NCI-H1092 (cell line): ENCODE measurements at places on chromosomes 16 and 17.

DNA sequence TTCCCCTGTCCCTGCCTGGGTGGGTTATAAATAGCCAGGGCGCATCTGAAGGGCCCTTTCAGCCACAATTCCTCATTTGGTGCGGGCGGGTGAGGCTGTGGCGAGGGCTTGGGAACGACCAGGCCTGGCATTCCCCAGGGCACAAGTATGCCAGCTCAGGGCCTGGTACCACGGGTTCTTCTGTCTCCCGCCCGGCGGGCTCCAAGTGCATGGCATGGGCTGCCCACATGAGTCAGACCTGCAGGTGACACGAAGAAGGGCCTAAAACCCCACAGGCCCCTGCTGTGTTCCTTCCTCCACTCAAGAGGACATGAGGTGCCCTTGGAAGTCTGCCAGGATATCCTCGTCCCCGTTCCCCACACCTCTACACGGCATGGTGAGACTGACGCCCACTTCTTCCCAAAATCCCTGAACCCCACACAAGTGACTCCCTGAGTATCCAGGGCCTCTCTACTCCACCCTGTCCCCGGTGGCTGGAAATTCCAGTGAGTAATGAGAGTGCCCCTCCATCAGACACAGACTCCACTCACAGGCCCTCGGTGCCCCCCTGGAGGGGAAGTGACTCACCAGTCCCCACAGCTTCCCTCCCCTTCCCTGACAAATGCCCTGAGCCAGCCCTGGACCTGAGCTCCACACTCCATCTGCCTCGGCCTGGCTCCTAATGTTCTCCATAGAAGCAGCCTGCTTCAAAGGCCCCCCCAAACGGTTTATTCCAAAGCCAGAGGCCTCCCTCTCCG, 68.8 kb downstream of the ABR start:
- DNase-seq: peak; percentile 21

- DNase-seq: no peak
These were observed 22.6 kb downstream of the MXRA7 start for GRCh38 chr17:76688165-76688622.

DNA sequence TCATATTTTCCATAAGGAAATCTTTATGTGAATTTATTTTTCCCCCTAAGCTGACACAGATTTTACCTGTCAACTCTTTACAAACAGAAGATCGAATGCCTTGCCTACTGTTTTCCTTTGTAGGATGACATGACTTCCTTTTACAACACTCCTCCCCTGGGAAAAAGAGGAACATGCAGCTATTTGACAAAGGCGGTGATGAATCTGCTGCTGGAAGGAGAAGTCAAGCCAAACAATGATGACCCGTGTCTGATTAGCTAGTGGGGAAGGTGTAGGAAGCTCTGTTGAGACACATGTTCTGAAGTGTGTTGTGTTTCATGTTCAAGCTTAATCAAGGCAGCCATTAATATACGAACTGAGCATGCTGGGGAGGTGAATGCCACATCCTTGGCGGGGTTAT, 238.0 kb downstream of the PHKB start:
- no peak for DNase-seq

- no peak for DNase-seq
These were observed 38.7 kb downstream of the CMIP start for GRCh38 chr16:81483064-81483969.

- no peak for DNase-seq
These were observed 2.6 kb upstream of the ANKRD40CL start for GRCh38 chr17:50769884-50770283.

GRCh38 chr17:42849451-42850181, 1.4 kb upstream of the AOC3 start:
- no peak for DNase-seq
